T-helper 1 cell (primary cell): ENCODE measurements at places on chromosomes 12 and 14.

DNA sequence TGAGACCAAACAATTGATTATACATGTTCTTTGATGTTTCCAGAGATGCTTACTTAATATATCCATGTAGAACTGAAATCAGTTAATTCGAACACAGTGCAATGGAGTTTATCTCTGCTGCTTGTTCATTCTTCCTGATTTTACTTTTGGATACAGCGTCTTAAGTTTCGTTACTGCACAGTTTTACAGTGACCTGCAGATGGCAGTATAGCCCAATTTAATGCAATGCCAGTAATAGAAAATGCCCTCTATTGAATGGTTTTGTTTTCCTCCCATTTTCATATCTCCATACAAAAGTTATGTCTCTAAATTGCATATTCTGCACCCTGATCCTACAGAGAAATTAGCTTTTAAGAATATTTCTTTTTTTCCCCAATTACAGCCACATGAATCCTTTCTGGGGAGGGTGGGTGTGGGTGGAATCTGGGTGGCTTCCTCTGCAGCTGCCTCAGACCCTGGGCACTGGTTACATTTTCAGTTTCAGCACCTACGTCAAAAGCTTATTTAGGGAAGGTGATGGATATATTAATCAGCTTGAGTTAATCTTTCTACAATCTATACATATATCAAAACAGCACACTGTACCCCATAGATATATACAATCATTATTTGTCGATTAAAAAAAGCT lies 101.1 kb upstream of the DCD start:
- DNase-seq: peak; percentile 29

DNA sequence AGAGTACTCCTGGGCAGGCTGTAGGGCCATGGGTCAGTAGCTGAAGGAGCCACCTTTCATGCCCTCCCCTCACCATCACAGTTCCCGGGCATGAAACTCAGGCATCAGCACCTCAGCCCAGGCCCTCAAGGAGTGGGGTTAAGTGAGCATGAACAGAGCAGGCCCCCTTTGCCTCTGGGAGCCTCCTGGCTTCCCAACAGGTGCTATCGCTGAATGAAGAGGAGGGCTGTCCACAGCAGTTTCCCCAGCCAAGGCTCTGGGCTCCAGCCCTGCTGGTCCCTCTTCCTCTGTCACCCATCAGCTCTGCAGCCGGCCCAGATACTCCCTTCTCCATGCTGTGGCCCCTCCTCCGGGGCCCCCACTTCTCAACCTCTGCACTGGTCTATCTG lies 184.3 kb downstream of the ZFP36L1 start:
- DNase-seq: no peak

DNA sequence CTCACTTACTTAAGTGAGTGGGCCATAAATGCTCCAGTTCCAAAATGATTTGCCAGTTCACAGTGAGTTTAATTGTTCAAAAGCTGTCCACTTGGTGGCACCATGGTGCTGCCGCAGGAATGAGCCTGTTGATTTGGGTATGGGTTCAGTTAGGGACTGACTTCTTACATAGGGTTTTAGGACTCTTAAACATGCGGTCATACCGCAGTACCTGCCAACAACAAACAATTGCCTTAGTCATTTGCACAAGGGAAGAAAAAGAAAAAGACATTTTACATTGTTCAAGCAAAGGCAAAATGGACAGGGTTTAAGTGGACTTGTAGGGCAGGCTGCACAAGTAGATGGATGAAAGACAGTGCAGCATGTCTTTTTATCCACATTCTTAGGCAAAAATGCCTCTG lies 80.0 kb upstream of the DBX2 start:
- peak; percentile 40 for DNase-seq

DNA sequence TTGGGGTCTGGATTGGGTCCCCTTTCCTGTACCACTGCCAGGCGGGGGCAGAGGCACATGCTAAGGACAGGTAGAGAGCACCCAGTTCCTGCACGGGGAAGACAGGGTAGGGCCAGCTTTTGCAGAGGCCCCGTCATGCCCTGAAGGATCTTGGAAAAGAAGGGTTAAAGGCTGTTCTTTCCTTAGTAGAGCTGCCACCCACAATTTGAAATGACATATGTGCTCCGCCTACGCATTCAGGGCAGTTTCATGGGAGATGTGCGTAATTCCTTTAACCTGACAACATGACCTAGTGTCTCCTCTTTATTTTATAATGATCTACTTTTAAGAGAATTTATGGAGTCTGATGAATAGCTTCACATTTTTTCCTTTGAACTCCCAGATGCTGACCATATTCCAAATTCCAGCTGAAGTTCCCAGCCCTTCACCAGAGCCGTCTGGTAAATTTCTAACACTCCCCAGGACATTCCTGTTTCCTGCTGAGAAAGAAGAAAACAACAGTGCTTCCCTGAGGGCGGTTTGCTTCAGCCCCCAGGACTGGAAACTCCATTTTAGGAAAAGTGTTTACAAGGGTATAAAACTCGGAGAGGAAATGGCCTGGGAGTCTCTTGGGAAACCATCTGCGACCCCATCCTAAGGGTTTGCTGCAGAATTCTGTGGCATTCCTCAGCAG lies 58.9 kb upstream of the PLEKHG3 start:
- no peak for DNase-seq

GRCh38 chr14:84806622-84807021 lies 723.3 kb upstream of the FLRT2 start:
- DNase-seq: no peak

GRCh38 chr12:52796839-52797528 lies 1.1 kb upstream of the KRT3 start:
- DNase-seq: no peak

- DNase-seq: no peak
Observed at GRCh38 chr12:103771466-103771865, 69.6 kb downstream of the NT5DC3 start.

DNA sequence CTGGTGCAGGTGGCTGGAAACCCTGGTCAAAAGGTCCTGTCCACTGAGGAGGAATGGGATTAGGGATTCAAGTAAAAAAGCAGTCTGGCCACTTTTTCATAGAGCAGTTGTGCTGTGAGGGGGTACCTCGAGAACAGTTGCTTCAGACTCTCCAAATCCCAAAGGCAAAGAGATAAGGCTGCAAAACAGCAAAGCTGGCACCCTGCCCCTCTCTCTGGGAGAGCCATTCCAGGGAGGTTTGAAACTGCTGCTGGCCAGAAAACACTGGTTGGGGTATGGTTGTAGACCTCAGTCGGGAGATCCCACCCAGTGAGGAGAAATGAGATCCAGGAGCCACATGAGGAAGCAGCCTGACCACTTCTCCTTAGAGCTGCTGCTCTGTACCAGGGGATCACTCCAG lies 137.3 kb downstream of the CEP83 start:
- no peak for DNase-seq

DNA sequence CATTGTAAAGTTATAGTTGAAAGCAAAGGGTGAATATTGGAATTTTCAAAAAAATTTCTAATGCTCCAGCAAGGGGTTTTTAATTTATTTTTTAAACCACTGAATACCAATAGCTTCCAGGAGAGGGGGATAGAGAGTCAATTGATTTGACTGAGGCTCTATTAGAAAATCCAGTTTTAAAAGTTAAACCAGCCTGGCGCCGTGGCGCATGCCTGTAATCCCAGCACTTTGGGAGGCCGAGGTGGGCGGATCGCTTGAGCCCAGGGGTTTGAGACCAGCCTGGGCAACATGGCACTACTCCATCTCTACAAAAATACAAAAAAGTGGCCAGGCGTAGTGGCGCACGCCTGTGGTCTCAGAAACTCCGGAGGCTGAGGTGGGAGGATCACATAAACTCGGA lies 150.1 kb downstream of the SLC38A4 start:
- DNase-seq: no peak

DNA sequence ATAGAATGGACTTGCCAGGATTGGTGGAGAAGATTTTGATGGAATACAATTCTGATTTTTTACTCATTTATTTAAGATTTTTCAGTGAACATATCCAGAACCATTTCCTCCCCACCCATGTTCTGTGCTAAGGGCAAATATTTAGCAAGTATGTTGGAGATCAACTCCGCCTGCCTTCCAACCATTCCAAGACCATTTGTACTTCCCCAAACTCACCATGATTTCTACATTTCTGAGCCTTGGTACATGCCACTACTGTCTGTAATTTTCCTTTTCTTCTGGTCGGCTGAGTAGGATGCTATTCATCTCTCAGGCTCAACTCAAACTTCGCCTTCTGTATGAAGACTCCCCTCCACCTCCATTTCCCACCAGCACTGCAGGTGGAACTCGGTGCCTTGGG lies 150.6 kb downstream of the NTF3 start:
- no peak for DNase-seq

DNA sequence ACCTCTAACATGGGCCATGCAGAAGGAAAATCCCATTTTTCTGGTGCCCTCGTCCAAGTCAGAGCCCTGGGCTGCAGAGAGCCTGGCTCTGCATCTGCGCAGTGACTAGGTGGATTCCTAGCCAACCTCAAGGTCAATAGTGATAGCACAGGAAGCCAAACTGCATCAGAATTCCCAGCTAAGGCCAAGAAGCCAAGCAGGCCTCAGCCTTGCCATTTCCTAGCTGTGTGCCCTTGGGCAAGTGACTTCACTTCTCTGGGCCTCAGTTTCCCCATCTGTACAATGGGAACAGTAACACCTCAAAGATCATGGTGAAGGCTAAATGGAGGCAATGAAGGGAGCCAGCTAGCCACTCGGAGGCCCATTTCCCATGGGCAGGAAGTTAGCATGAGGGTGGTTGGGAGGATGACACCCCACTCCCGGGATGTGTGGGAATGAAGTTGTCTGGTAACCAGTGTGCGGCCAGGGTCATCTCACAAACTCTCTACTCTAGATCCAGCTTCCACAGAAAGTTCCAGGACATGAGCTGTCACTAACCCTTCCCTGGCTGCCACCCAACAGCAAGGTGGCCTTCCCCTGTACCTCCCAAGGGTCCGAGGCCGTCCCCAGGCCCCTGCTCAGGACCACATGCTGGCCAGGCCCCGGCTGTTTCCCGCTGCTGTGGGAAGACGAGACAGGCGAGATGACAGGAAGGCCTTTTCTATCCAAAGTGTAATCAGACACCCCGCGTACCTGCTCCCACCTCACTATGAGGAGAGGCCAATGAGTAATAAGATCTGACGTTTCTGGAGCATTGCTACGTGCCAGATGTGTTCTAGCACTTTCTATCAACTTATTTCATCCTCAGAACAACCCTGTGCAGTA lies 125.7 kb downstream of the SCARB1 start:
- no peak for DNase-seq

- DNase-seq: no peak
Observed at GRCh38 chr14:23123419-23123818, 4.4 kb upstream of the CEBPE start.

GRCh38 chr14:86802726-86803125 lies 1190.3 kb downstream of the GALC start:
- DNase-seq: no peak

DNA sequence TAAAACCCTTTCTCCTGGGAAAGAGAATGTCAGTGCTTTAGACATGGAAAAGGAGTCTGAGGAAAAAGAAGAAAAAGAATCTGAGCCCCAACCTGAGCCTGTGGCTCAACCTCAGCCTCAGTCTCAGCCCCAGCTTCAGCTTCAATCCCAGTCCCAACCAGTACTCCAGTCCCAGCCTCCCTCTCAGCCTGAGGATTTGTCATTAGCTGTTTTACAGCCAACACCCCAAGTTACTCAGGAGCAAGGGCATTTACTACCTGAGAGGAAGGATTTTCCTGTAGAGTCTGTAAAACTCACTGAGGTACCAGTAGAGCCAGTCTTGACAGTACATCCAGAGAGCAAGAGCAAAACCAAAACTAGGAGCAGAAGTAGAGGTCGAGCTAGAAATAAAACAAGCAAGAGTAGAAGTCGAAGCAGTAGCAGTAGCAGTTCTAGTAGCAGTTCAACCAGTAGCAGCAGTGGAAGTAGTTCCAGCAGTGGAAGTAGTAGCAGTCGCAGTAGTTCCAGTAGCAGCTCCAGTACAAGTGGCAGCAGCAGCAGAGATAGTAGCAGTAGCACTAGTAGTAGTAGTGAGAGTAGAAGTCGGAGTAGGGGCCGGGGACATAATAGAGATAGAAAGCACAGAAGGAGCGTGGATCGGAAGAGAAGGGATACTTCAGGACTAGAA lies 6.1 kb downstream of the PNN start:
- no peak for DNase-seq

DNA sequence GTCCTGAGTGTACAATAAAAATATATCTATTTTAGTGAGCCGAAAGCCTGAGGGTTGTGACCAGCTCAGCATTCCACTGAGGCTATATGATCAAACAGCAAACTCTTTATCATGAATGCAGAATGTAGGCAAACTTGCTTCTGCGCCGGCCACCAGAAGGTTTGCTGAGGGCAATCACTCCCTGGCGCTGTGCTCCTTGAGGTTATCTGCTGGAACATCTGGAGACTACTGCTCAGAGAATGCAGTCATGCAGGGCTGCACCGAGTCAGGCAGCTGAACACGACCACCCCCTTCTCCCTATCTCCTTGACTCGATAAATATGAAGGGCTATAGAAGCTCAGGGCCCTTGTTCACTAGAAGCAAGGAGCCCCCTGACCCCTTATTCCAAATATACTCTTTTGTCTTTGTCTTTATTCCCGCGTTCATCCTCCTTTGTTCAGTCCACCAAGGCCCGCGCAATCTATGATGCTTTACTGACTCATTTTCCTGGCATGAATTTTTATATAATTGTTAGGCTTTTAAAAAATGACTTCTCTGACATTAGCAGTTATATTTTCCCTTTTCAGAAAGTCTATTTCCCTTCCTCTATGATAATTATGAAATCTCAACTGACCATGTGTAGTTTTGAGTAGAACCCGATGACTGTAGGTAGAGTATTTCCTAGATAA lies 1089.3 kb downstream of the SLC16A7 start:
- no peak for DNase-seq

GRCh38 chr12:132563911-132564310 lies 46.5 kb downstream of the LRCOL1 start:
- DNase-seq: no peak

GRCh38 chr14:74946659-74947281 lies 8.6 kb downstream of the PGF start:
- DNase-seq: no peak

DNA sequence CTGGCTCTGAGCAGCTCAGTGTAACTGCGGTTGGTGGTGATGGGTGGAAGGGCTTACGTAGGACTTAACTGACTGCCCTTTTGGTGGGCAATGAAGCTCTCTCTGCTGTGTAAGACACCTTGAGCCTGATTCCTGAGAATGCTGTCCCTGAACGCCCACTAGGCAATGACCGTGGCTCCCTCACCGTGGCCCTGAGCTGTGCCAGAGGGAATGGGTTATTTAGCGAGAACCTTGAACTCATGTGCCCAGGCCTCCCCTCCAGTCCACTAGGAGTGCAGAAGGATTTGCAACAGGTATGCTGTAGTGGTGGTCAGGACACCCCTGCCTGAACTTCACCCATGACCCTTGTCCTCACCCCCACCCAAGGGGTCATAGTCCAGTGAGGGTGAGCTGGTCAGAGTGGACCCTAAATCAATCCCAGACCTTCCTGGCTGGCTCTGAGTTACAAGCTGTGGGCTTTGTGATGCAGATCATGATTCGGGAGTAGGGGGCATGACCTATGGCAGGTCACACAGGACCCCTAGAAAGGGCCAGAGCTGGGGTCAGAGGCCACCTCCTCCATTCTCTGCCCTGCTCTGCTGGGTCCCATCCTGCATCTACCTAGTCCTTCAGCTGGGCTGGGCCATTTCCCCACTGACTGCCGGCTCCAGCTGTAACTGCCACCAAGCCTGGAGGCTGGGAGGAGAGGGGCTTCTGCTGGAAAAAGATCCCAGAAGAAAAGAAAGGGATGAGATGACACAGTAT lies 14.5 kb upstream of the ANKRD33 start:
- DNase-seq: no peak

- DNase-seq: no peak
Observed at GRCh38 chr14:61516964-61517653, 178.2 kb upstream of the HIF1A start.

GRCh38 chr12:132188916-132189325 lies 44.7 kb downstream of the NOC4L start:
- DNase-seq: no peak

GRCh38 chr12:50121641-50122040 lies 9.6 kb downstream of the COX14 start:
- DNase-seq: no peak
